ENCODE measurements at places on chromosomes 4 and X.

DNA sequence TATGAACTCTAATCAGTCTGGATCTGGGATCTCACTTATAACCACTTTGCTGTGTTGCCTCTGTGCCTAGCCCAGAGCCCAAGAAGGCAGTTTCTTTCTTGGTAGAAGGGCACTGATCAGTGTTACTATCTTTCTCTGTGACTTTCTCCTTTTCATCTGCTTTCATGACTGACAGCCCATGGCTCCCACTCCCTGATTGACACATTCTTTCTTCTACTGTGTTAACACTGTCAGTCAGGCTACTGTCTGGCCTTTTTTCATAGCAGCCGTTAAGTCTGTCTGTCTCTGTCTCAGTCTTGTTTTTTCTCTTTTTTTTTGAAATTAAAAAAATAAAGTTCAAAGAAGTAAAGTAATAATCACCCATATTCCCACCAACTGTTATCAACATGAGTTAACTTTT, 210.6 kb downstream of the GPC3 start:
- DNase-seq: no peak
- H3K36me3 ChIP-seq: no peaks in the 10 kb centered on the region
- no peak overlapping the region for H3K27ac ChIP-seq
- no peak overlapping the region for H3K4me3 ChIP-seq
- no peaks in the 10 kb centered on the region for H3K4me1 ChIP-seq

DNA sequence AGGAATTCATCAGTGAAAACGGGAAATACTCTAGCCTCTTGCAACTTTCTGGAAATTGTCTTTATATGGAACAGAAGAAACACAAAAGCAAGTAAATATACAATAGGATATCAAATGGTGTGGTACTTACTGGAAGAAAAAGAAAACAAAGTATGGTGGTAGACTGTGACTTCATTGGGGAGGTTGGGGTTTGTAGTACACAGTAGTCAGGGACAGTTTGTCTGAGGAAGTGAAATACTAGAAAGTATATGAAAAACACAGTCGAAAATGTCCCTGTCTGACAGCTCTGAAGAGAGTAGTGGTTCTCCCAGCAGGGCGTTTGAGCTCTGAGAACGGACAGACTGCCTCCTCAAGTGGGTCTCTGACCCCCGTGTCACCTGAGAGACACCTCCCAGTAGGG, 390.0 kb upstream of the NWD2 start:
- H3K4me3 ChIP-seq: no peak overlapping the region
- no peaks in the 10 kb centered on the region for H3K36me3 ChIP-seq
- no peaks in the 10 kb centered on the region for H3K4me1 ChIP-seq

GRCh38 chrX:13607996-13608365, 38.6 kb downstream of the EGFL6 start:
- no peak overlapping the region for H3K4me3 ChIP-seq
- DNase-seq: no peak
- no peaks in the 10 kb centered on the region for H3K4me1 ChIP-seq
- H3K27ac ChIP-seq: no peak overlapping the region

GRCh38 chr4:115418635-115419396, 305.4 kb upstream of the NDST4 start:
- no peaks in the 10 kb centered on the region for H3K4me1 ChIP-seq
- H3K27ac ChIP-seq: no peak overlapping the region
- no peaks in the 10 kb centered on the region for H3K27me3 ChIP-seq
- no peaks in the 10 kb centered on the region for H3K36me3 ChIP-seq

DNA sequence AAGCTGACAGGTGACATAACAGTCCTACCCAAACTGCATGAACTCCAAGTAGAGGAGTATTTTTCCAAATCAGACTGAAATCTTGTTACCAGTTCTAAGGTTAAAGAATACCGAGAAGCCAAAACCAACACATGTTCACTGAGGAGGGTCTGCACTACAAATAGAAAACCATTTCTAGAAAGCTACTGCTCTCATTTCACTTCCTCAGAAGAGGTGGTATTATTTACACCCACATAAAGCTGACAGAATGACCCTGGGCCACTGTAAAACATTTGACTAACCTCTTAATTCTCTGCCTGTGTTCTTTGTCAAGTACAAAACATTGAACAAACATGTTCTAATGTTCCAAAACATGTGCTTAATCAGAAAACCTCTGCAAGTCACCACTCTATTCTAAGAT, 95.8 kb downstream of the IQCM start:
- no peak for DNase-seq
- no peaks in the 10 kb centered on the region for H3K27me3 ChIP-seq
- no peaks in the 10 kb centered on the region for H3K36me3 ChIP-seq
- H3K27ac ChIP-seq: no peak overlapping the region
- no peak overlapping the region for H3K4me3 ChIP-seq

DNA sequence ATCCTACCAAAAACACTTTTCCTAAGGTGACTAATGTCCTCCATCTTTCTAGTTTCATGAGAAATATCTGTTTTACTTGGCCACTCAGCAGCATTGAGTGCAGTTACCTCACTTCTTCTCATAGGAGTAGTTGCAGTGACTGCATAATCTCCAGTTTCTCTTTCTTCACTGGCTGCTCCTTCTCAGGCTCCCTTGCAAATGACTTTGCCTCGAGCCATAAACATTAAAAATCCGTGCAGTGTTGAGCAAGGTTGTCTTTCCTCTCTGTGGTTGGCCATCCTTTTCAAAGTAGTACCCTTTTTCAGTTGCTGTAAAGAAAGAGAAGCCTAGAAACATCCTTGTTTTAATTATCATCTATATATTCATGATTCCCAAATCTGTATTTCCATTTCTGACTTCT, 10.2 kb upstream of the PRKG2 start:
- no peak overlapping the region for H3K27ac ChIP-seq
- no peak for DNase-seq

DNA sequence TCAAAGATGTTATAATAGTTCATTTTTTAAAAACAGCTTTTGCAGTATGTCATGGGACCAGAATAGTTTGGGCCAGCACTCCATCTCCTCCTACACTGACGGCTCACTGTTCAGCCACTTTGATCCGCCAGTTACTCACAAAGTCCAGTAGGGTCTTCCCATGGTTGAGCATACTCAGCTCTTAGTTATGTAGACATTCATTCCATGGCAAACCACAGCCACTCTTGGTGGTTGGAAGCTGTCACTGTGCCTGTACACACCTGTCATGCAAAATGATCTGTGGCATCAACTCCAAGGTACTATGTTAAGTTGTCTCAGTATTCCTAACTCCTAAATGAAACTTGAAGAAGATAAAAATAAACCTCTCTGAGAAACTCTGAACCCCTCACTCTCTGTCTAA, 127.2 kb downstream of the NR3C2 start:
- H3K4me1 ChIP-seq: no peaks in the 10 kb centered on the region
- H3K27ac ChIP-seq: no peak overlapping the region
- H3K27me3 ChIP-seq: no peaks in the 10 kb centered on the region
- H3K4me3 ChIP-seq: no peak overlapping the region
- no peaks in the 10 kb centered on the region for H3K36me3 ChIP-seq

GRCh38 chr4:17717301-17717700, 64.1 kb downstream of the FAM184B start:
- H3K27me3 ChIP-seq: no peaks in the 10 kb centered on the region
- H3K36me3 ChIP-seq: no peaks in the 10 kb centered on the region
- peaks cover 6% of the 10 kb centered on the region for H3K4me1 ChIP-seq
- no peak overlapping the region for H3K27ac ChIP-seq
- no peak overlapping the region for H3K4me3 ChIP-seq

DNA sequence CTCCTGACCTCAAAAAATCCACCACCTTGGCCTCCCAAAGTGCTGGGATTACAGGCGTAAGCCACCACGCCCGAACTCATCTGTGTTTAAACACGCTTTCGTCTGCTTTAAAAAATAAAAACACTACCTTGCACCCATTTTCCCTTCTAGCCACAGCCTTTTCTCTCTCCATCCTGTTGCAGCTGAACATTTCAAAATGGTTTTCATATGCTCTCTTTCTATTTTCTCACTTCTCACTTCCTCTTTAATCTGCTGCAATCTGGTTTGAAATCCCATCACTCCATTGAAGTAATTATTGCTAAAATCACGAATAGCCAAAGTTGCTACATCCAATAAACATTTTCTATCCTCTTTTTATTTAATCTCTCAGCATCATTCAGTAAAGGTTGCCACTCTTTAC, 70.0 kb downstream of the DCHS2 start:
- H3K4me3 ChIP-seq: no peak overlapping the region
- no peaks in the 10 kb centered on the region for H3K36me3 ChIP-seq

DNA sequence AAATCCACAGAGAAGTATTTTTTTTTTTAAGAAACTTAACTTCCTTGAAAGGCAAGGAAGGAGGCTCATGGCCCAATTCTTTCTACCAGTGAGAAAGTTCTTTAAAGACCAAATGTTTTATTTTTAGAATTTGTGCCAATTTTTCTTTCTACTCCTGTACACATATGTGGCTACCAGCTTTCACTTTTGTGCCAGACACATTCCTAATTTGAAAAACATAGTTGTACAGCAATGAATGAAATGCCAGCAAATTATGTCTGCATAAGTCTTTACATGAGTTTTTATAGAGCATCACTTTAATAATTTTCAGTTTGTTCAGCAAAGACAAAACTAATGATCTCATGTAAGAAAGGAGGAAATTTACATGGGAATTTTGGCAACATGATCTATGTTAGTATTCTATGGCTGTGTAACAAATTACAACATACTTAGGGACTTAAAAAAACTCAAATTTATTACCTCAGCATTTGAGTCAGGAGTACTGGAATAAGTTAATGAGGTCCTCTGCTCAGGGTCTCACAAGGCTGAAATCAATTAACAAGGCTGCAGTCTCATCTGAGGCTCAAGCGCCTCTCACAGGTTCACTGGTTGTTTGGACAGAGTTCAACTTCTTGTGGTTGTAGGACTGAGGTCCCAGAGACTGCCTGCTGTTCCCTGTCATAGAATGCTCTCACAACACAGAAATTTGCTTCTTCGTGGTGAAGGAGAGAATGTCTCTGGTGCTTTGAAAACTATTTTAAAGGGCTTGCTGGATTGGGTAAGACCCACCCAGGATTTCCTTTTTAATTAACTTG, 678.2 kb upstream of the FAM241A start:
- H3K27me3 ChIP-seq: no peaks in the 10 kb centered on the region
- H3K36me3 ChIP-seq: no peaks in the 10 kb centered on the region
- no peak overlapping the region for H3K27ac ChIP-seq

DNA sequence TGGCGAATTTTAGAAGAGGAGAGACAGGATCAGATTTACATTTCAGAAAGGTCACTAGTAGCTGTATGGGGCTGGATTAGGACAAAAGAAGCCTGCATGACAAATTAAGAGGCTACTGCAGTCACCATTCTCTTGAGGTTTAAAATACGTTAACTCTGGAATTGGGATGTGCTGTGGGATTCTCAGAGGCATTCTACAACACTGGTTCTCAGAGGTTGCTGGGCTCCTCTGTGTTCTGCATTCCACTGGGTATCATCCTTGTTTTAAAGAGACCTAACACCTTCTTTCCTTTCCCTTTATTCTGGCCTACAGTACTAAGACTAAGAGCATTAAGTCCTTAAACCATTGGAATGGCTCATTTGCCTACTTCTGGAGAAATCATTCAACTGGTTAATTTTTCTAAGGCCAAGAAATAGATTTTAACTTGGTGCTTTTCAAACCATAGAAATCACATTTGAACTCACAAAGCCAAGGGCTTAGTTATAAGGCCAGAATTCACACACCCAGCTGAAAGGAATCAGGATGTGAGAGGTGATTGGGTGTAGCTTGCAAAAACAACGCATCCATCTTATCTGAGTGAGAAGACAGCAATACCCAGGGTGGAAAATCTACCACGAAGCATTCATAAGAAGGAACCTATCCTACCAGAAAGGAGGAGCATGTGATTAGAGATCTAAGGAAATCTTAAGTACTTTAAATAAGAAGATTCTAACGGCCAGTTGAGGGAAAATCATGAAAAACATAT, 116.6 kb downstream of the SHISA3 start:
- no peak overlapping the region for H3K4me3 ChIP-seq
- H3K27ac ChIP-seq: no peak overlapping the region
- no peaks in the 10 kb centered on the region for H3K27me3 ChIP-seq
- no peak for DNase-seq
- H3K4me1 ChIP-seq: no peaks in the 10 kb centered on the region
- H3K36me3 ChIP-seq: no peaks in the 10 kb centered on the region

- H3K27me3 ChIP-seq: no peaks in the 10 kb centered on the region
- H3K4me1 ChIP-seq: no peaks in the 10 kb centered on the region
- no peak overlapping the region for H3K27ac ChIP-seq
- H3K36me3 ChIP-seq: no peaks in the 10 kb centered on the region
Measured at GRCh38 chrX:132407691-132408090, 81.1 kb downstream of the MBNL3 start.

DNA sequence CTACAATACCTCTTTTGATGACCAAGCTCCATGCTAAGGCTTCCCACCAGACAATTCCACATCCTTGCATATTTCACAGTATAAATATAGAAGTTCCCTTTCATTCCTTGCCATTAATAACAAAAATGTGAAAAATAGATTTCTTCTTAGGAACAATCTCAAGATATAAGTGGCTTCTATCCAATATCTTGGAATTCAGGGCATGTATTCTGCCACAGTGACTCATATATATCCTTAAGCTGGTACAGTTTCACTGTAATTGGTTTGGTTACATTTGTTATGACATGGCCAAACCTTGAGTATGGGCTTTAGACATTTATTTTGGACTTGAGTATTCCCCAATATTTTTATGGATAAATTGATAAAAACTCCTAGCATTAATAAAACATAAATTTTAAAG, 181.7 kb upstream of the DDX53 start:
- no peak for DNase-seq
- H3K36me3 ChIP-seq: no peaks in the 10 kb centered on the region
- H3K4me3 ChIP-seq: no peak overlapping the region
- H3K4me1 ChIP-seq: no peaks in the 10 kb centered on the region
- no peak overlapping the region for H3K27ac ChIP-seq

- H3K4me3 ChIP-seq: no peak overlapping the region
- H3K27me3 ChIP-seq: no peaks in the 10 kb centered on the region
- no peak overlapping the region for H3K27ac ChIP-seq
- H3K4me1 ChIP-seq: no peaks in the 10 kb centered on the region
- H3K36me3 ChIP-seq: no peaks in the 10 kb centered on the region
- no peak for DNase-seq
Measured at GRCh38 chr4:68499021-68499420, 51.8 kb downstream of the TMPRSS11E start.

DNA sequence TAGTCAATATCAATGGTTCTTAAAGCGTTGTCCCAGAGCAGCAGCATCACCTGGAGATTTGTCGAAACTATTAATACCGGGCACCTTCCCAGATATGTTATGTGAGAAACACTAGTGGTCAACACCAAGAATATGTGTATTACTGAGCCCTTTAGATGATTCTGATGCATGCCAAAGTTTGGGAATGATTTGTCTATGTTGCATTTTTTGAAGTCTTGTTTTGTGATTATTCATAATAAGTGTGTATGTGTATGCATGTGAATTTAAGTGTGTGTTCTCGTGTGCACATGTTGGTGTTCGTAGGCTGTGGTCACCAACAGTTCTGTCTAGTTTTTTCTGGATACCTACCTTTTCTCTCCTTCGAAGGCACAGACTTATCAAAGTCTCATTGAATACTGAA, 749.4 kb downstream of the GRID2 start:
- H3K4me1 ChIP-seq: no peaks in the 10 kb centered on the region
- H3K27me3 ChIP-seq: no peaks in the 10 kb centered on the region
- H3K4me3 ChIP-seq: no peak overlapping the region
- H3K27ac ChIP-seq: no peak overlapping the region

- no peaks in the 10 kb centered on the region for H3K4me1 ChIP-seq
- H3K27me3 ChIP-seq: no peaks in the 10 kb centered on the region
- no peak overlapping the region for H3K27ac ChIP-seq
- H3K4me3 ChIP-seq: no peak overlapping the region
Measured at GRCh38 chr4:71304289-71304850, 34.5 kb upstream of the SLC4A4 start.
